ENCODE measurements at places on chromosomes 2 and 18. TPM values are rescaled to one million over a fixed set of nuclear protein-coding genes. Genes with fewer than 3 reads are reported as not detected.

The ZBTB7C gene
- 0.05 TPM for total RNA-seq

The CAMKMT gene
- 5.3 TPM for total RNA-seq

The RGPD4 gene
- 0.08 TPM for total RNA-seq

The TEX44 gene
- not detected for total RNA-seq

The CSRNP3 gene
- not detected for total RNA-seq

The GALNT3 gene
- total RNA-seq = not detected

The GAL3ST2 gene
- 0.36 TPM for total RNA-seq

The GCG gene
- not detected for total RNA-seq

The AKAIN1 gene
- not detected for total RNA-seq

The LIMS3 gene
- total RNA-seq = not detected

The KCNG2 gene
- not detected for total RNA-seq

The GALR1 gene
- total RNA-seq = not detected

The ZAP70 gene
- not detected for total RNA-seq
